ENCODE measurements at places on chromosomes 7 and 10.

GRCh38 chr10:132654121-132654571 is 116.6 kb downstream of the INPP5A start:
- DNase-seq = no peak

GRCh38 chr7:51011710-51012350 is 229.1 kb upstream of the GRB10 start:
- no peak for DNase-seq

DNA sequence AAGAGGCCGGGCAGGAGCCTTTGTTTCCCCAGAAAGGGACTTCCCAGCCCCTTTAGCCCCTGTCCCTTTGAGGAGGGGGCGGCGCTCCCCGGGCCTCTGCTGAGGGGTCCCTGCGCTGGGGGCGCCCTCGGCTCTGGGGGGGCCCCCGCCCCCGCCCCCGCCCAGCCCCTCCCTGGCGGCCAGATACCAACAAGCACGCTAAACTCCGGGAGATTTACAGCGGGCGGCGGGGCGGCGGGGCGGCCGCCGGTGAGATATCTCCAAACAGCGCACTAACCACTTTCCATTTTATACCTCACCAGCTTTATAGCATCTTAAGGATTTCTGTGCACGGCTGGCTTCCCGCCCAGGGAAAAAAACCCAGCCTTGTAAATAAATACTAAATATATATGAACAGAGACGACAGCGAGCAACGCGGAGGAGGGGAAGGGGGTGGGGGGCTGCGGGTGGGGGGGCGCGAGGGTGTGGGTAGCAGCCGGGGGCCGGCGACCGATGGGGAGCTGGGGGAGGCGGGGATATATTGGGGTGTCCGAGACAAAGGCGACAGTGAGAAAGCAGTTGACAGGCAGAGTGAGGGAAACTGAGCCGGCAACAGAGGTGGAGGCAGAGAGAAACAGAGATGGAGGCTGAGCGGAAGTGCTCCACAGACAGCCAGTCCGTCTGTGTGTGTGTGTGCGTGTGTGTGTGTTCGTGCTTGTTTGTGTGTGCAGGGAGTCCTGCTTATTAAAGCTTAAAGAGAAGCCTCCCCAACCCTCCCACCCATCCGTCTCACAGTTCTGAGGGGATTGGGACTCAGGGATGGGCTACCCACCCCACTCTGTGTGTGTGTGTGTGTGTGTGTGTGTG is 85.8 kb downstream of the HIF1AN start:
- peak; percentile 5 for DNase-seq

DNA sequence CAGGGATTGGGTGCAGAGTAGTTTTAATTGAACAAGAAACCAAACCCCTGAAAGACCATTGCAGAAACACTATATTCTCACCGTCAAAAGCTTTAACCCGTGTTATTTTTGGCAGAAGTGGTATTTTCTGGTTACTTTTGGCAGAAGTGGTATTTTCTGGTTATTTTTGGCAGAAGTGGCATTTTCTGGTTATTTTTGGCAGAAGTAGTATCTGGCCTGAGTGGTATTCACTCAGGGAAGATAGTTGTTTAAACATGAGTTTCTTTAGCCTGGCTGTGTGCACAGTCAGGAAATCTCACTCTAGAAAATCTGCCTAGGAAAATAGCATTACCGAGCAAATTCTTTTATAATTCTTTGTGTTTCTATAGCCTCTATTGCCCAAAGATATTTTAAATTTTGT is 322.7 kb downstream of the GFRA1 start:
- DNase-seq = no peak

DNA sequence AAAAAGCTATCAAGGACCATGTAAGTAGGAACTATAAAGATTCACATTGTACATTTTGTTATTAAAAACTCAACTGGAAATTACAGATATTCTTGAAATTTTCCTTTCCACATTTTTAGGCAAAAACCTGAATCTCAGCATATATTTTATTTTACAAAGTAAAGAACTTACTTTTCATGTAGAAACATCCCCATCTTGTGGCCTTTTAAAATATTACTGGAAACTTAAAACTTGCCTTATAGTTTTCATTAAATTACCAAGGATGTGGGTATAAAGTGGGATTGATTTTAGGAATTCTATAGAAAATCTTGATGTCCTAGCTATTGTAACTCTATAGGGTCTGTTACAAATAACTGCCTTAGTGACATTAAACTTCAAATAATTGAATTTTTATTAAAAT is 10.6 kb downstream of the DBF4 start:
- DNase-seq = no peak

DNA sequence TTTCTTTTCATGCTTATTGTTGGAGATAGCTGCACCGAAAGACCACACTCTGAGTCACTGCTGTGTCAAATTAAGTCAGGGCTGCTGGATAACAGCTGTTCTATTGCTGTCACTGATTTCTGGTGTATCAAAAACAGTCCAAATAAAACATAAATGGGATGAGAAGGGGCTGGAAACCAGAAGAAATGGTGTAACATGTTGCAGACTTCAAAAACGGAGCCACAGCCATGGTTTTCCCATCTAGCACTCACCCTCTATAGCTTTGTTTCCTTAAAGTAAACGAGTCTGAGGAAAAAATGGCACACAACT is 103.3 kb upstream of the DIP2C start:
- no peak for DNase-seq

DNA sequence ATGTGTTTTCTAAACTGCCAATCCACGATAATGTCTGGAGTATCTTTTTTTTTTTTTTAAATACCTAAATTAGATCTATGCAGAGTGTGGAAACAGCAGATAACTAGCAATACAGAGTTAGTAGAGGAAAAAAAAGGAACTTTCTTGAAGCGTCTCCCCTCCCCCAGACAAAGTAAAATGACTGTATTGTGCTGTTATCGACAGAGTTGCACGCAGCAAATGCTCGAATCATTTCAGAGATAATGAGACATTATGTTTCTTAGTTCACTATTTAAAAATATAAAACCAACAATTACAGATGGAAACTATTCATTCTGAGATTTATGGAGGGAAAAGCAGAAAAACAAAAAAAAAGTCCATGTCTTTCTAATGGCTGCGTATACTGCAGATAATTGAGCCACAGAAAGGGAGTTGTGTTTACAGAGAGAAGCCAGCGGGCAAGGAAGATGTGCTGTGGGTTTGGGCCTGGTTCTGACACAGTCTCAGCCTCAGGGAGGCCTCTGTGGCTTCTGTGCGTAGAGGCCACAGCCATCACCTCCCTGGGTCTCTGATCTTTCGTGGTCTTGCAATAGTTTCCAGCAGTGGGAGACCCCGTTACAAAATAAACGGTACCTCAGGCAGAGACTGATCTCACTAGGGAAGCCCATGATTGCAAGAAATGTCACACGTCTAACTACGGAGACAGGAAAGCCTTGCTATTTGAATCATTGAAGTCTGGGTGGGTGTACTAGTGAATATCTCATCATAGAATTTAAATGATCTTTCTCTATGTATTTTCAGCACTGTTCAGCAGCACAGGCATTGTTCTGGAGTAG is 19.1 kb upstream of the KLF6 start:
- peak; percentile 13 for DNase-seq

GRCh38 chr7:29084832-29085231 is 61.5 kb downstream of the CPVL start:
- DNase-seq = no peak

DNA sequence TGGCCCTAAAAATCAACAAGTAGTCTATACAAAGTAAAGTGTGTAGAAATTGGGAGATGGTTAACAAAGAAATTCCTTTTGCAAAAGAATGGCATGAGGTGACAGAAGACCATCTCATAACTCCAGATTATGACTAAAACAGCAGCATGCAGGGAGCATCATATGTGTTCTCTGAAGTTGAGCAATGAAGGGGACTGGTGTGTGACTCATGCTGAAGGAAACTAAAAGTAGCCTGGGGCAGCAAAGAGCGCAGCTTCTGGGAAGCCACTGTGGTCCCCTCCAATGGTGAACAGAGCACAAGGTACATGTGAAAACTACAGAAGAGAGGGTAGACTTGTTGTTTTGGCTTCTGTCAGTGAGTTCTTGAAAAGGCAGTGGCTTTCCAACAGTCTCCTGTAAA is 133.4 kb downstream of the MACC1 start:
- no peak for DNase-seq

- DNase-seq = no peak
Observed at GRCh38 chr10:44733501-44734488, 177.3 kb upstream of the TMEM72 start.

GRCh38 chr10:6563731-6564130 is 16.3 kb downstream of the PRKCQ start:
- DNase-seq = no peak

DNA sequence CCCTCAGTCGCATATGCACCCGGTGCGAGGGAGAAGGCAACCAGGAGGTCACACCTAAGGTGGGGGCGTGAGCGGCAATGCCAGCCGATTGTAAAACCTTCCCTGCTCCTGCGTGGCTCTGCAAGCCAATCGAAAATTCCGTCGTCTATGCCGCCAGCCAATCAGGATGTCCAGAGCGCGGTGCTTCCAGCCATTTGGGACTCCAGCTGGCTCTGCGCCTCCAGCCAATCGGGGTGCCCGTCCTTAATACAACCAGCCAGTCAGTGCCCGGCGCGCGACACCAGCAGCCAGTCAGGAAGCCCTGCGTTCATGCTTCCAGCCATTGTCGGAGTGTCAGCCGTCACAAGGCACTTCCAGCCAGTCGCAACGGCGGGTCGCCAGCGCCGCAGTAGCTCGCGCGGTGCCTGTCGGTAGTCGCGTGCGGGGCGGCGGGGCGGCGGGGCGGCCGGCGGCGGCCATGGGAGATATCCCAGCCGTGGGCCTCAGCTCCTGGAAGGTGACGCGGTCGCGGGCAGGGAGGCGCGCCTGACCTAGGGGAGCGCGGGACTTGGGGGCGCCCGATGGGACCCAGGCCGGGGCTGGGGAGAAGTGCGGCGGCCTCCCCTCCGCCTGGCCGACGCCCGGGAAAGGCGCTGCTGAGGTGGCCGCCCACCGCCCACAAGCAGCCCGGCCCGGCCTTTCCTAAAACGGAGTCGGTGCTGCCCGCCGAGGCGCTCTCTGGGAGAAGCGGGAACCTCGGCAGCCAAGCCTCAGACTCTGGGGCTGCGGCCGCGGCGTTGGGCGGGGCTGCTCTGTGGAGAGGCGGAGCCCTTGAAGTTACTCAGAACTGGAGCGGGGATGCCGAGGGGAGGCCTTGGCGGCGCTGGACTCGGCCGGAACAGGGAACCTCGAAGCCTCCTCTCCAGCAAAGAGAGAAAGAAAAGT is at the start of gene AKR1E2:
TSS of gene AKR1E2 (plus strand) at position 340 of the 924 bp plus-strand sequence. CDS start at position 458, 118 bp downstream.
- DNase-seq = peak; percentile 34

DNA sequence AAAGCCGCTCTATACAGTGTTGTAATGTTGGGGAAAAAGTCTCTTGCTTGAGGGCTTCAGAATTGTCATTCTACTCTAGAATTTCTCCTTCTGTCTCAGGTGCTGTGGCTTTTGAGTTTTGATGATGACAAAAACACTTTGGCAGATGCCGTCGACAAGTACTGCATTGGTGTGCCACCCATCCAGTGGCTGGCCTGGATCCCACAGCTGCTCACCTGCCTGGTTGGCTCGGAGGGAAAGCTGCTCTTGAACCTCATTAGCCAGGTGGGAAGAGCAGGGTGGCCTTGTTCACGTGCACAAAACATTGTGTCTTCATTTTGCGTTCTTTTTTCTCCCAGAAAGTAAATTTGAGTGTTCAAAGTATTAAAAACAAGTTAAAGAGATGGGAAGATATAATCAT is 112.0 kb downstream of the TRRAP start:
- no peak for DNase-seq

DNA sequence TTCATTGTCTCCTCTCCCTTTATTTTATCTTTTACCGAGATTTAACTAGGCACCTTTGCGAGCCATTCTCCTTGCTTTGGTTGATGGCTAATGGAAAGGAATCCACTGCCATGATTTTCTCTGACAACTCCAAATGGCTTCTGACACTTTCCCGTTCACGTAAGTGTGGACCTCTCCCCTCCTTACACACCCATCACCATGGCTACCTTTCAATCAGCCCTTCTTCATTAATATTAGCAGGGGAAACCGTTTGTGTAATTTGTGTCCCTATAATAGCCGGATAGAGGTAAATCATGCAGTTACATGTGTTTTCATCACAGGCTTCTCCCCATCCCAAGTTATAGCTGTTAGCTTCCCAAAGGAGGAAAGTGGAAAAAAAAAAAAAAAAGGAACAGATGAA is 767.3 kb downstream of the MAGI2 start:
- no peak for DNase-seq

DNA sequence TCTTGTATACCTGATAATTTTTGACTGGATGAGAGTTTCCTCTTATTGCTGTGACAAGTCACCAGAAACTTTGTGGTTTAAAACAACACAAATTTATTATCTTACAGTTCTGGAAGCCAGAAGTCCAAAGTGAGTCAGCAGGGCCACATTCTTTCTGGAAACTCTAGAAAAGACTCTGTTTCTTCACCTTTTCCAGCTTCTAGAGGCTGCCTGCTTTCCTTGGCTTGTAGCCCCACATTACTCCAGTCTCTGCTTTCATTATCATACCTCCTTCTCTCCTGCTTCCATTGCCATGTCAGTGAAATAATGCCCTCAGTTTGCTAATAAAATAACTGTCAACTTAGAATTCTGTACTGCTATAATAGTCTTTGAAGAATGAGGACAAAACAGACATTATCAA is 65.3 kb downstream of the VCL start:
- no peak for DNase-seq

DNA sequence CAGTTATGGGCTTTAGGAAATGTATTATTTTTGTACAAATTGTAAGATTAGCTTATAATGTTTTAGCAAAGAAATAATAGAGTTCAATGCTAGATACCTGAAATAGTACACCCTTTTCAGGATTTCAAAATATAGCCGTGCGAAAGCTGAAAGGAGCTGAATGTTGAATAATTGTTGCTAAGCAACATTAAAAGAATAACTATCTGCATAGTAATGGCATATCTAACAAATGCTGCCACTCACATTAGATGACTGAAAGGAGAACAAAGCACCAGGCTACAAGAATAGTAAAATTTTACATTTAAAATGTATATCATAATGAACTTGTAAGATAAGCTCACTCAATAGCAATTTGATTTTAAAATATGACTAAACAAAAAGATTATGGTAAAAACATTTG is 82.5 kb downstream of the SDHAF3 start:
- DNase-seq = no peak

DNA sequence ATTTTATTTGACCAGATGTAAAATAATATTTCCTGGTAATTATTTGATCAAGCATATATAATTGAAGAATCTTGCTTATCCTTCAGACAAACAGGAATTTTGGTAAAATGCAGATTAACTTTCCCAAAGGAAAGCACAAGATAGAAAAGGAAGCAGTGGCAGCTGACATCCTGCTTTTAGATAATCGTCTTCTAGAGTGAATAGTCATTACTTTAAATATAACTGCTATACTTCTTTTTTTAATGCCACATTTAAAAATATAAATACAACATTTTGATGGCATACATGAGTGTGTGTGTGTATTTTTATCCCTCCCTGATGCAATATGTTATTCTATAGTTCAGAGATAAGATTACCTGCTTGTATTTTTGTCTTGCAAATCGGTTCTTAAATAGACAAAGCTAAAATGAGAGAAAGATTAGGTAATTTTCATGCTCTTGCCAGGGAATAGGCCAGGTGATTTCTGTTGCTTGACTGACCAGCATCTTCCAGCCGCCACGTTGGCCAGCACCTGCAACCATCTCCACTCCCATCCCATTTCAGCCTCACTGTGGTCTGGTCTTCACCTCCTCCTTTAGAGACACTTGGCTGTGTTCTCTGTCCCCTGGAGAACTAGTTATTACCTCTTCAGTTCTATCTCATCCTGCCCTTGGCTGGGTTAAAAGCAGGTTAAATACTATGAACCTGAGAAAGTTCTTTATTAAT is 58.1 kb downstream of the MDFIC start:
- DNase-seq = no peak

GRCh38 chr7:33562996-33563395 is 342.3 kb upstream of the BMPER start:
- no peak for DNase-seq

GRCh38 chr7:156993925-156994235 is 16.6 kb downstream of the MNX1 start:
- DNase-seq = no peak

Measured in effector CD8-positive, alpha-beta T cell (primary cell).